Activated gamma-delta T cell (primary cell): ENCODE measurements at places on chromosomes 3 and 15.

GRCh38 chr3:64122476-64122875 lies 99.2 kb upstream of the PSMD6 start:
- no peak for DNase-seq

GRCh38 chr3:106093616-106094015 lies 224.8 kb upstream of the CBLB start:
- DNase-seq: no peak

GRCh38 chr3:187720337-187720670 lies 17.9 kb upstream of the RTP2 start:
- no peak for DNase-seq

DNA sequence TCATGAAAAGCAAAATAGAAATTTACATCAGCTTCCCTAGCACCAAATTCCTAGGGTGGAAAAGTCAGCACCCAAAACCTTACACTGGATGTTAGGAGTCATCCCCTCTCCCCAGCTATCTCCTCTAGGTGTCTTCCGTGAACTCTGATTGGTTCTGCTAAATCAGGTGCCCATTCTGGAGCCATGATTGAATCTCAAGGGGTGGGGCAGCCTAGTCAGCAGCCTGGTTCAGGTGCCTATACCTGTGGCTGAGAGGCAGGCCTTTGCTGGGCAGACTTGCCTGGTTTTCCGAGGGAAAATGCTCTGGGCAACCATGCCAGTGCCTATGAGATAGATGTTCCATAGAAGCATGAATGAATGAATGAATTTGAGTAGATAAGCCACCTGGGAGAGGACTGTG lies 336.7 kb downstream of the LRTM1 start:
- DNase-seq: no peak

DNA sequence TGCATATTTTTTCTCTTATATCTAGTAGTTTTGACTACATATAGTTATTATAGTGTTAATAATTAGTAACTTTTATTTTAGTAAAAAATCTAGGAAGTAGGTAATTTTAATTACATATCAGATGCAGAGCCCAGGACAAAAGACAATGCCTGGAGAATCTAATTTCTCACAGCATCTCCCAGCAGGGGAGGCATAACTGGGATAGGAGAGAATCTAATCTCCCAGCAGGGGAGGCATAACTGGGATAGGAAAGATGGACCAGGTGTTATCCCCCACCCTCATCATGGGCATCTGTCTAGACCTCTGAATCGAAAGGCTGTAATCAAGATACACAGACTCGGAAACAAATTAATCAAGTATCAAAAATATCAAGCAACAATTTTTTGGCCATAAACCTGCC lies 58.2 kb downstream of the OSTN start:
- no peak for DNase-seq

DNA sequence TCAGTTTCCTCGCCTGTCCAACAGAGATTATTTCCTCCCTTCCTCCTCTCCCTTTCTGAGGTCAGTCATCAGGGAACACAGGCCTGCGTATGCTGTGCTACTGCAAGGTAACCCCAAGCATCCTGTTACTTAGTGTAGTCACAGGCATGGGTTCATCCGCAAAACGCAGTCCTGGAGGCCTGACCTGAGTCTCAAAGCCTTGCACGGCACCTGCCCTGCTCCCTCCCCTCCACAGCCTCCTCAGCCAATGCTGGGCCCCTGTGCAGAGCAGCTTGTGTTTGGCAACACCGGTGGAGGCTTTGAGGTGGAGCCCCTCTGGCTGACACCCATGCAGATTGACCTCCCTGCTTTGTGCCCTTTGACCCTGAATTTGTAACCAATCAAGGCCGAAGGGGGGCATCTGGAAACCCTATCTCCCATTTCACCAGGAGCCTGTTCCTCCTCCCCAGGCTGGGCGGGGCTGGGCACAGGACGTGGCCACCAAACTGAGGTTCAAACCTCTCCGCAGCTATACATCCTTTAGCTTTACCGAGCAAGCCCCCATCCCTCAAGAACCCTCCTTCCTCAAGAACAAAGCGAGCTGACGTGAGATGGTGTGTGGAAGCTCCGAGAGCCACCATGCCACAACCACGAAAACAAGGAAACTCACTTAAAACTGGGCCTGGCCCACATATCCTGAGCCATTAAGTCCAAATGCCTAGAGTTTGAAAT lies 21.5 kb downstream of the TKT start:
- no peak for DNase-seq

DNA sequence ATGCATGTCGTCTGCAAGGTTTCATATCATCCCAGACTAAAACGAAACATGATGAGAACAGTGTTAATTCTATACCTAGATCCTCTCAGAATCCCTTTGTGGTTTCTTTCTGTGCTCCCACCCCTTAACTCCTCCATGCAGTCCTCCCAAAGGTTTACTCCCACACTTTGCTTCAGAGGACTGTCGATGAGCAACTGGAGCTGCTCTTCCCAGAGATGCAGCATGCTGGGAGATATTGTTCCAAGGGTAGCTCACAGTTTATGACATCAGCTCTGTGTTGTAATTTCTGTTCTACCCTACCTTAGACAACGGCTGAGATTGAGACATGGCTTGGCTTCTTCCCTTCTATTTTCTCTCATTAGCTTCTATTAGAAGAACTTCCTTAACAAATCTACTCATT lies 313.0 kb upstream of the COL8A1 start:
- DNase-seq: no peak

GRCh38 chr15:94930960-94931359 lies 699.6 kb downstream of the MCTP2 start:
- DNase-seq: no peak

GRCh38 chr3:194867270-194867983 lies 181.7 kb downstream of the FAM43A start:
- no peak for DNase-seq

GRCh38 chr3:36991923-36992805 lies 767 bp downstream of the EPM2AIP1 start:
- DNase-seq: no peak

- no peak for DNase-seq
Measured at GRCh38 chr3:7209098-7209497, 348.2 kb downstream of the GRM7 start.

DNA sequence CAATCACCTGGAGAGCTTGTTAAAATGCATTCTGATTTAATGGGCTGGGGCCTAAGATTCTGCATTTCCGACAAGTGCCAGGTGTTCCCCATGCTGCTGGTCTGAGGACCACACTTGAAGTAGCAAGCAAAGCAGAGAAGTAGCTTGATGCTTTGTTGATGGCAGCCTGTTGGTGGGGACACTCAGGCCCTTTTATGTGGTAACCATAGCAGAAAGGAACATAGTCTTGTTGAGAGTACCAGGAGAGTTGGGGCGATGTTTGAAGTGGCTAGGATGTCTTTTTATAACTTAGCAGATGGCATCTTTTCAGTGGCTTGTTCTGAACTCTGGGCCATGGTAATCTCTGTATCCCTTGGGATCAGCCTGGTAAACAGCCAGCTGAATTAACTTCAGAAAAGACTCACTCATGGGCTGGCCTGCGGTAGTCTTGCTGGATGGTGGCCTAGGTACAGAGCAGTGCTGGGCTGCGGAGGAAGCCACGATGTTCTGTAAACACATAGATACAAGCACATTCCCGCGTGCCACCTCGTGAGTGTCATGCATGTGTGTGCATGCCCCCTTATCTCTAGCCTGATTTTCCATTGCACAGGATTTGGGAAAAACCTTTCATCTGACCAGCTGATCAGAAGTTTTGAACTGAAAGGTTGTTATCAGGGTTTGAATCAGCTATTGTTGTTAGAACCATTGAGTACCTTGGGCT lies 292.4 kb upstream of the LRRFIP2 start:
- DNase-seq: no peak

GRCh38 chr15:48091522-48091921 lies 29.3 kb upstream of the SLC24A5 start:
- DNase-seq: no peak

DNA sequence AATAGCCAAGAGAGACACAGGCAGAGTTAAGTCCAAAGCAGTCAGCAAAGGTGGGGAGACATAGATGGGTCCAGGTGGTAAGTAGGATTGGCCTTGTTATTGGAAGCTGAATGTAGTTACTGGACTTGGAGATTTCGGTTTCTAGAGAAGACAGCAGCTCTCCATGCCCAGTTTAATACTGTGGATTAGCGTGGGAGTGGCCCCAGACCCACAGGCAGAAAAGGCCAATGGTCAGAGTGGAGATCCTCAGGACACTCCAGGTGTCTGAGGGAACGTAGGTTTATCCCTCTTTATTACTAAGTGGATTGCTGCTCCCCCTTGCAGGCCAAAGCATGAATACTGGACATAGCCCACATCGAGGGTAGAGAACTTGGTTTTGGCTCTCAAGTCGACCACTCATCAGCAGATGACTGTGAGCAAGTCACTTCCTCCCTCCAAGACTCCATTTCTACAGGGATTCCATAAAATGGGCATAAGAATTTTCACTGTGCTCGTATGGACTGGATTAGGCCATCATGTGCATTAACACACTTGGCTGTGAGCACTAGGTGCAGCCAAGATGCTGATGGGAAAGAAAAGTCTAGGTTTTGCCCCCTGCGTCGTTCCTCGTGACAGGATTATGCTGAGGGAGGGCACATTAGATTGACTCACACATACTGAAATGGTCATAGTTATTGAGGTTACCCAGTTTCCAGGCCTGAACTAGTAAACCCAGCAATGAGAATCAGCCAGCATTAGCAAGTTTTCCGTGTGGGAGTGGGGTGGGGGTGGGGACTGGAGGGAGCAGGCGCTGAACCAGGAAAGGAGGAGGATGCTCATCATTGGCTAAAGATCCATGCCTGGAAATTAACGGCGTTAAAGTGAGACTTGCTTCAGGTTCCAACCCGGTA lies 225.2 kb upstream of the TPRG1 start:
- DNase-seq: no peak

DNA sequence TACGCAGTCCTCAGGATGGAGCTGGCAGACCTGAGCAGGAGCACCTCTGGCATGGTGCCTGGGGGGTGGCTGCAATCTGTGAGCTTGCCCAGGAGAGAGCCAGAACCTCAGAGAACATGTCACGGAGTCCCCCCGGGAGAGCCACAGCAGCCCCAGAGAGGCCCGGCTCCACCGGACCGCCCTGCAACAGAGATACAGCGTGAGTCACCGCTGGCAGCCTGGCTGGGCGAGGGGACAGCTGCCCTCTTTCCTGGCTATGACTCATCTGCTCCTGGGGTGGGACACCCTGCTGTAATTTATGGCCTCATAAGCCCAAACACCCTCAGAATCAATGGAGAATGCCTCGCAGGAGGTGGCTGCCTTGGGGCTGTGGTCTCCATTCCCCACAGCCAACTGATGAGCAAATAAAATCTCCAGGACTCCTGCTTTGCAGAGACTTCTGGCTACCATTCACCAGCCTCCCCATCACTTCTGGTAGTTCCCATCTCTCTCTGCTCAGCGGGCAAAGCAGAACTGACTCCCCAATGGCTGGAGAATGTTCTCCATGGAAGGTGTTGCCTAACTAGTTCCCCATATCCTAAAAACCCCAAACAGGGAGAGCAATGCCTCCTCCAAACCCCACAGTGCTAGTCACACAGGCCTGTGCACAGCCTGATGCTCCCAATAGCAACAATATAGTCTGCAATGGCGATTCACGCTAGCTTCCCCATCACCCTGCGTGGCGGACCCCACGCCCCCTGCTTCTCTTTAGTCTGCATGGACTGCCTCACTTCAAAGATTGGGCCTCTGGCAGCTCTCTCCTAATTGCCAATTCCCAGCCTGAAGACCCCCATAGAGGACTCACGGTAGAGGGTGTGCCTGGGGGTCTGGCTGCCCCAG lies 21.6 kb downstream of the ACSBG1 start:
- no peak for DNase-seq

GRCh38 chr3:188863999-188864406 lies 307.8 kb upstream of the TPRG1 start:
- no peak for DNase-seq

- no peak for DNase-seq
Measured at GRCh38 chr3:46930945-46931403, 45.6 kb downstream of the CCDC12 start.

- no peak for DNase-seq
Measured at GRCh38 chr3:14280326-14280725, 101.7 kb downstream of the LSM3 start.

GRCh38 chr15:61685534-61685933 lies 374.7 kb downstream of the VPS13C start:
- DNase-seq: no peak

- no peak for DNase-seq
Measured at GRCh38 chr3:105349684-105350387, 16.9 kb upstream of the ALCAM start.

DNA sequence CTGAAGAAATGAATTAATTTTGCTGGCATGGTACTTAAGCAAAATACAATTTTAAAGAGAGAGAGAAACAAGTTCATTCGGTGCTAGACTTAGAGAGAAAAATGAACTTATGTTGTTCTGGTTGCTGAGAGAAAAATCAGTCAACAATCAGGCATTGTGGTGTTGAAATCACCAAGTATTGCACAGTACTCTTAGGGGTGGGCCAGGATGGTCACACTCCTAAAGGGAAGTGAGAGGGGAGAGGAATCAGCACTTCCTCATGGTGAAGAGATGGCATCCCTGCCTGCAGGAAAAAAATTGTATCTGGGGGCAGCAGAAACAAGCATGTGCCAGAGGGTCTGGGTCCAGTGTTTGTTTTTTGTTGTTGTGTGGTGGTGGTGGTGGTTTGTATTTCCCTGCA lies 7.0 kb upstream of the DMXL2 start:
- DNase-seq: no peak

DNA sequence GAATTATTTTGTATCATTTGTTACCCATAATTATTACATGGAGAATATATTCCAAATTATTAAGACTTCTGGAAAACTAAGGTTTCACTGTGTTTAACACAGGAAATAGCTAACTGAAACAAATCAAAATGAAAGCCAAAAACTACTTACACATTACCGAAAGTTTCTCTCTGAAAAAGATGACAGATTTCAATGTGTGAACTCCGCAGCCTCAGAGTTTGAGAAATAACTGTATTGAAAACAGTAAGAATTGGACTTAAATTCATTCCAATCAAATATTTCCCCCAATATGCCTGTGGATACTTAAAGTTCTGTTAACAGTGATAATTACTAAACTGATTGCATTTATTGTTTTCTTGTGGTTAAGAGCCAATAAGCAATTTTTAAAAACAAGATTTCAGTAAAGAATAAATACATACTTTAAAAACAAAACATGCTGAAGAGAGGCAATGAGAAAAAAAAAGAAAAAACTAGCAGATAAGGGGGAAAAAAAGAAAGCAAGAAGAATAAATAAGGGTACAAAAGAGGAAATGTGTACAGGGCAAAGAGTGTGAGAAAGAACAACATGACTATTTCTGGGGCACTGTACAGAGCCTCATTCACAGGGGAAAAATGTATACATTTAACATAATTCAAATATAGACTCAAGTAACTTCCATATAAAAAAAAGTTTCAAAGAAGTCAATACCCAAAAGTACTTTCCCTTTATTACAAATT lies 30.7 kb downstream of the DENND4A start:
- DNase-seq: no peak

GRCh38 chr15:68389936-68390817 lies 41.8 kb downstream of the ITGA11 start:
- DNase-seq: no peak

- DNase-seq: no peak
Measured at GRCh38 chr3:45665101-45665572, 24.1 kb upstream of the SACM1L start.

GRCh38 chr3:182327196-182327681 lies 466.1 kb upstream of the ATP11B start:
- no peak for DNase-seq
